ENCODE measurements at places on chromosomes 5 and 9.
A peak's percentile ranks its signal among the peaks of the same experiment; 100 is the strongest.

DNA sequence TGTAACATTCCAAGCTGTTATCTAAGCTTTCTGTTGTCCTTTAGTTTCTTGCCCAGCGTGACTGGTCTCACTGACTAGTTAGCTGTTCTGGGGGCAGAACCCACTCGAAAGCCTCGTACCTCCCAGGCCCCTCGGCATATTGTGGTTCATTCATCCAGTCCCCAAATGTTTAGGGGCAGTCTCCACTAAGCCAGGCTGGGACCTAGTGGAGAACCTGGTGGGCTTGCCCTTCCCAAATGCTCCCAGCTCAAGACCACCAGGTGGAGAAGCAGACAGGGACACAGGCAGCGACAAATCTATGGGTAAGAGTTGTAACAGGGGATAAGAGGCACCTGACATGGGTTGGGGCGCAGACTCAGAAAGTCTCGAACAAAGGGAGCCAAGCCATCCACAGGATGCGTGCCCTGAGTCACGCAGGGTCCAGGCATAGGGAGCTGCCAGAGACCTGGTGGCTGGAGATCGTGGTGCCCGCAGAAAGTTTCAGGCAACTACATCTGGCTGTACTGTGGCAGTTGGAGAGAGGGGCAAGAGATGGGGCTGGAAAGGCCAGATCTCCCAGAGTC, 851 bp upstream of the EEIG1 start:
- peak overlapping the region; percentile 89 for H3K4me3 ChIP-seq
- no peaks in the 10 kb centered on the region for H3K27me3 ChIP-seq
- H3K4me1 ChIP-seq: peaks cover 57% of the 10 kb centered on the region
- peaks cover 28% of the 10 kb centered on the region for H3K36me3 ChIP-seq
- peak overlapping the region; percentile 98 for H3K27ac ChIP-seq

DNA sequence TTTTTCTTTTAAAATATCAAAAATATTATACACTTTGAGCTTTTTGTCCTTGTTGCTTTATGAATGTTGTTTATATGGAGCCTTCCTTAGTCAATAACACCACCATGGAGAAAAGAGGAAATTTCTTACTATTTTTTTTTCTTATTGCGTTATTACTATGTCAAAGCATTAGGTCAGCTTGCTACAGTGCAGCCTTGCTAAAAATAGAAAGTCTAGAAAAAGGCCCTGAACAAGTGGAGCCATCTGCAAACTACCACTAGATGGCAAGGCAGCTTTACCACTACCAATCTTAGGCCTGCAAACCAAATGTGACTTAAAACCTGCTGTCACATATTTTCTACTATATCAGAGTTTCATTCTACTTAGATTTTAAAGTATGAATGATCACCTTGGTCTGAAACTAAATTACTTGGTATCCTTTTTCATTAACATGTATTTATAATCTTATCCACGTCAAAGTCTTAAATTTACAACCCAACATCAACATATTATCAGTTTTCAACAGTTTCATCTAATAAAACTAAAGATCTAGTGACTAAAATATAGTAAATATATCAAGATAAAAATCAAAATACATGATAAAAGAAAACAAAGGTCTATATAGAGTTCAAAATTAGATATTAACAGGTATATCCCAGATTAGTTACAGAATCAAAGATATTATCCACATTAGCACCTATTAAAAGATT, 113.1 kb upstream of the ACOT12 start:
- H3K27me3 ChIP-seq: no peaks in the 10 kb centered on the region
- no peak overlapping the region for H3K27ac ChIP-seq

GRCh38 chr5:179125789-179126505, 65.8 kb downstream of the ZNF354C start:
- H3K36me3 ChIP-seq: no peaks in the 10 kb centered on the region
- no peaks in the 10 kb centered on the region for H3K4me1 ChIP-seq
- H3K27me3 ChIP-seq: no peaks in the 10 kb centered on the region
- H3K4me3 ChIP-seq: no peak overlapping the region
- DNase-seq: peak; percentile 19
- no peak overlapping the region for H3K27ac ChIP-seq

DNA sequence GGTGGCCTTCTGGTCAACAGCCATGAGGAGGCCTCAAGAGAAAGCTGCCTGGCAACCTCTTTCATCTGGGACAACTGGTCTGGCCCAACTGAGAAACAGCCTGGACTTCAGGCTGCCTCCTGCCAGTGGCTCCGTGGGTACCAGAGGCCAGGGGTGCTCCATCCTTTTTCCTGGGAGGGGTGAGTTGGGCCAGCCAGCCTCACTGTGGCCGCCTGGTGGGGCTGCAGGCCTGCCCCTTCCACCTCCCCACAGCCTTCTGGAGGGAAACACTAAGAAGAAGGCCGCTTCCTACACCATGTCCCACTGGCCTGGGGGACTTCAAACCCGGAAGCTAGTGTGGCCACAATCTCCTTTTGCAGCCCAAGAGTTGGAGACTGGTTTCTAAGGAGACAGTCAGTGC, 13.8 kb upstream of the NKD2 start:
- peaks cover 27% of the 10 kb centered on the region for H3K27me3 ChIP-seq
- H3K36me3 ChIP-seq: no peaks in the 10 kb centered on the region
- no peak overlapping the region for H3K27ac ChIP-seq

DNA sequence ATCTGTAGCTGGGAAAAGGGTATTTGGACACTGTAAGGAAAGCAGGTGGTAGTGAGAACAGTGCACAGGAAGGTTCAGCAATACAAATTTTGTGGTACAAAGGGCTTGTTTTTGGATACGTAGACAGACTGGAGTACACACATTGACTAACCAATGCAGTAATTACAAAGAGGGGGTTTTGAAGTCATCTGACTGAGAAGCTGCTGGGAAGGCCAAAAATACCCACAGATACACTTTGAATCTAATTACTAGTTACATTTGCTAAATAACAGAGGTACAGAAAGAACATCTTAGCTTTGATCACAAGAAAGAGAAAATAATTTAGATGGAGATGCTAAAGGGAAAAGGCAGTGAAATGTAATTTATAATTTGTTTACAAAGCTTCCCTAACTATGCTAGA, 45.9 kb downstream of the PKD2L2 start:
- no peak for DNase-seq
- peak overlapping the region; percentile 72 for H3K27ac ChIP-seq
- H3K27me3 ChIP-seq: no peaks in the 10 kb centered on the region

GRCh38 chr9:98191671-98192502, 550 bp downstream of the CORO2A start:
- H3K27me3 ChIP-seq: no peaks in the 10 kb centered on the region
- peak; percentile 65 for DNase-seq
- H3K4me1 ChIP-seq: peaks cover 42% of the 10 kb centered on the region
- peak overlapping the region; percentile 78 for H3K4me3 ChIP-seq
- H3K36me3 ChIP-seq: no peaks in the 10 kb centered on the region

- H3K27ac ChIP-seq: no peak overlapping the region
- H3K36me3 ChIP-seq: no peaks in the 10 kb centered on the region
- H3K4me1 ChIP-seq: peaks cover 3% of the 10 kb centered on the region
- H3K27me3 ChIP-seq: peaks cover 18% of the 10 kb centered on the region
- peak; percentile 44 for DNase-seq
Measured at GRCh38 chr9:90219548-90220118, 423.0 kb downstream of the DIRAS2 start.

DNA sequence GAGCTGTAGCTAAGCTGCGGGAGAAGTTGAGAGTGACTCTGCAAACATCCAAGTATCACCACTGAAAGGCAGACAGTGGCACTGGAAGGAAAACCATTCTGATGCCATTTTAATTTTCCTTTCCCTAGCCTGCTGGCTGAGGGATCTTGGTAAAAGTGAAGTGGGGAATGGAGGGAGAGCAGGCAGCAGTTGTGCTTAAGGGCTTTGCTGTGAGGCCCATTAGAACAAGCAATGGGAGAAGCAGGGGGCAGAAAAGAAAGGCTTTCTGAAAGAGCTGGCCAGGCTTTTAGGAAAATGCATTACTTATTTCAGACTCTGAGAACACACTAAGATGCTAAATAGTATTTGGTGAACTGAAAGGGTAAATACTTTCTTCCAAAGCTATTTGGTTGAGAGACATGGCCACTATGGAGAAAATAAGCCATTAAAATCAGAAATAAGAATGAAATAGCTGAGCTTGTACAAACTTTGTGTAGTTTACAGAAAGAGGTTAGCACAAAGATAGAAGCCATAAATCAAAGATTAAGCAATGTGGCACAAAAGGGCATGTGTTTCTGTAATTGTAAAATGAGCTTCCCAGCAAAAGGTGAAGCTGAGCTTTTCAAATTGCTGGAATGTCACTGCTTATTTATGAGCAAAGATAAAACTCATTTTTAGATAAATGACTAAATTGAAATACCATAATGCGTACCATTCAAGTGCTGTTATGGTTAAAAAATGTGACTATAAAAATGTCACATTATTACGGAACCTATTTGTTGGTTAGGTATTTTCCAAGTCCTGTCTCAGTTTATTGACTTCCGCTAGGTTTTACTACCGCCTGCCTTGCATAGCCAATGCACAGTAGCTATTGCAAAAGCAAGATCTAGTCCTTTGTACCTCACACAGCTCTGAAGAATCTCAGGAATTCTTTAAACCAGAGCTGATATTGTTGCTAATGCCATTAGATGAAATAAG, 20.8 kb downstream of the SNCAIP start:
- no peak for DNase-seq
- H3K36me3 ChIP-seq: no peaks in the 10 kb centered on the region
- H3K4me3 ChIP-seq: no peak overlapping the region
- no peak overlapping the region for H3K27ac ChIP-seq

DNA sequence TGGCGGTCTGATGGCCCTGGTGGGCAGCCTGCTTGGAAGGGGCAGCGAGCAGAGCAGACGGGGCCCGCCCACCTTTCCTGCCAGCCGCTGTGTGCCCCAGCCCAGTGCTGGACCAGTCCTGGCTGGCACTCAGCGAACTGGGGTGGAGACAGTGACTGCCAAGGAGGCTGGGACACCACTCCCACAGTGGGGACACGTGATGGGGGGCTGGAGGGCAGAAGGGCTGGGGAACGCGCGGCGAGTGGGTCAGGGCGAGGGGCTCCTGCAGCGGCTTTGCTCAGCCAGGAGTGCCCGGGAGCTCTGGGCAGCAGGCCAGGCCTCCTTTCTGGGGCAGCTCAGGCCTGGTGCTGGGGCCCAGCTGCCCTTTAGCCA, 19.5 kb downstream of the NCS1 start:
- no peaks in the 10 kb centered on the region for H3K36me3 ChIP-seq
- H3K27me3 ChIP-seq: no peaks in the 10 kb centered on the region
- no peak overlapping the region for H3K27ac ChIP-seq
- H3K4me3 ChIP-seq: no peak overlapping the region
- no peak for DNase-seq

DNA sequence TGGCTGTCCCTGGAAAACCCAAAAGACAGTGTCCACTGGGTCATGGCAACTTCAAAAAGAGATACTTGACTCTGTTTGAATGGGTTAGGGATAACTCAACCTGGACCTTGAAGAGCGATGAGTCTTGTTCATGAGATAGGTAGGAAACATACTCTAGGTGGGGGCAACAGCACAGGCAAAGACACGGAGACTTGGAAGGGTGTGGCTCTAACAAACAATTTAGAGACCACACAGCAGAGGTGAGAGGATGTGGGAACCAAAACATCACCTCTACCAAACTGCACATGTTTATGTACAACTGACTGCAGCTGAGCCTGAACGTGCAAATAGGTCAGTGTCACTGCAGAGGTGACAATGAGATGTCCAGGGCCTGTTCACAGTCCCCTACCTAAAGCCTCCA, 247.7 kb upstream of the ADRA1B start:
- H3K36me3 ChIP-seq: no peaks in the 10 kb centered on the region
- DNase-seq: no peak
- no peaks in the 10 kb centered on the region for H3K27me3 ChIP-seq
- H3K4me1 ChIP-seq: peaks cover under 1% of the 10 kb centered on the region

- no peaks in the 10 kb centered on the region for H3K4me1 ChIP-seq
- H3K36me3 ChIP-seq: no peaks in the 10 kb centered on the region
- H3K4me3 ChIP-seq: no peak overlapping the region
- no peak for DNase-seq
- H3K27ac ChIP-seq: no peak overlapping the region
Measured at GRCh38 chr9:74573640-74574191, 76.6 kb downstream of the RORB start.

GRCh38 chr5:159208514-159209437, 577 bp downstream of the RNF145 start:
- H3K4me3 ChIP-seq: peak overlapping the region; percentile 98
- no peaks in the 10 kb centered on the region for H3K27me3 ChIP-seq
- no peak for DNase-seq
- peaks cover 54% of the 10 kb centered on the region for H3K4me1 ChIP-seq

DNA sequence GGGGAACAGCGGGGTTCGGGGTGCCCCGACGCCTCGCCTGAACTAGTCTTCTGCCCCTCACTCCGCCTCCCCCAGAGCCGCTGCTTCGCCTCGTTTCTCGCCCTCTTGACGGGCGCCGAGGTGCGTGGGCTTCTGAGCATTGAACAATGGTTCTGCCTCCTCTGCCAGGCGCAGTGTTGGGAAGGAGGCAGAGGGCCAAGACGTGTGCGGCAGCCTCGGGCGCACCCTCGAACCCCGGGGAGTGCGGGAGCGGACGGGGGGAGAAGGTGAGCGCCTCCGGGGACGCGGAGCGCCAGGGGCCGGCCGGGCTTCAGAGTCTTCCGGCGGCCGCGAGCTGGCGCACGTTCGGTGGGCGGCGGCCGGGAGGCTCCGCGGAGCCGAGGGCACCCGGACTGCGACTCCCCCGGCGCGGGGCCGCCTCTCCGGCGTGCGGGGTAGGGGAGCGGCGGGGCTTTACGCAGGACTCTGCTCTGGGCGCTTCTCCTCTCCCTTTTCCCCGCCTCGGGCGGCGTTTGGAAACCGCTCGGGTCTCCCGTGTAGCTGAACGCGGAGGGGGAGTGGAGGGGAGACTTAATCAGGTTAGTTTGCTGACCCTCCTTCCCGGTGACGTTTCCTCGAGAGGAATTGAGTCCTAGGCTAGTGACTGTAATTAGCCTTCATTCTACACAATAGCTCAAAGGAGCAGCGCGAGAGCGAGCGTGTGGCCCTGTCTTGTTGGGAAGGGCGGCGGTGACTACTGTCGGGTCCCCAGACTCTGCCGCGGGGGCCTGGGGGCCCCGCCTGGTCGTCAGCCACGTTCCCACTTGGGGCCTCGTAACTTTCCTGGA, 1.1 kb downstream of the VLDLR start:
- peaks cover 81% of the 10 kb centered on the region for H3K27me3 ChIP-seq
- peak; percentile 50 for DNase-seq
- peaks cover 14% of the 10 kb centered on the region for H3K4me1 ChIP-seq
- no peaks in the 10 kb centered on the region for H3K36me3 ChIP-seq

- DNase-seq: no peak
- no peaks in the 10 kb centered on the region for H3K4me1 ChIP-seq
- no peaks in the 10 kb centered on the region for H3K36me3 ChIP-seq
Measured at GRCh38 chr5:10140195-10140973, 109.3 kb downstream of the ATPSCKMT start.

GRCh38 chr5:85293145-85293785, 908.6 kb upstream of the EDIL3 start:
- no peak for DNase-seq
- H3K27me3 ChIP-seq: no peaks in the 10 kb centered on the region
- no peak overlapping the region for H3K4me3 ChIP-seq
- no peaks in the 10 kb centered on the region for H3K36me3 ChIP-seq
- H3K27ac ChIP-seq: no peak overlapping the region
- no peaks in the 10 kb centered on the region for H3K4me1 ChIP-seq

GRCh38 chr9:113228130-113228665, 6.9 kb downstream of the SLC31A1 start:
- peaks cover 9% of the 10 kb centered on the region for H3K36me3 ChIP-seq
- H3K27ac ChIP-seq: no peak overlapping the region
- H3K27me3 ChIP-seq: no peaks in the 10 kb centered on the region
- no peak overlapping the region for H3K4me3 ChIP-seq
- H3K4me1 ChIP-seq: peaks cover 32% of the 10 kb centered on the region
